ENCODE measurements at places on chromosomes 2 and 18.
A peak's percentile ranks its signal among the peaks of the same experiment; 100 is the strongest.

DNA sequence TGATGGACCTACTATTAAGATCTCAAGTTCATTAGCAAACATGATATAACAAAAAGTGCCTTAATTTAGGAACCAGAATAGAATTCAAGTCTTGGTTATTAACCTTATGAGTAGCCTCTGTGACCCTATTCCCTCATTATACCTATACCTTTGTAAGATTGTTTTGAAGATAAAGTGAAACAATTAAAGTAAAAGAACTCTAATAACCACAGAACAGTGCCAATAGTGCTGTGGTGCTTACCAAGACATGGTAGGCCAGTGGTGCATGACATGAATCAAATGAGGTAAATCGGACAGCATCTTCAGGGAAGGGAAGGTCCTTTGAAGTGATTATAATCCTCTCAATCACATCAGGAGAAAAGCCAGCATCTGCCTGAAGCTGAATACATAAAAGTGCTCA, 36.4 kb downstream of the METTL4 start:
- DNase-seq: no peak

GRCh38 chr2:231039821-231040364, 2.6 kb downstream of the C2orf72 start:
- no peak for DNase-seq

DNA sequence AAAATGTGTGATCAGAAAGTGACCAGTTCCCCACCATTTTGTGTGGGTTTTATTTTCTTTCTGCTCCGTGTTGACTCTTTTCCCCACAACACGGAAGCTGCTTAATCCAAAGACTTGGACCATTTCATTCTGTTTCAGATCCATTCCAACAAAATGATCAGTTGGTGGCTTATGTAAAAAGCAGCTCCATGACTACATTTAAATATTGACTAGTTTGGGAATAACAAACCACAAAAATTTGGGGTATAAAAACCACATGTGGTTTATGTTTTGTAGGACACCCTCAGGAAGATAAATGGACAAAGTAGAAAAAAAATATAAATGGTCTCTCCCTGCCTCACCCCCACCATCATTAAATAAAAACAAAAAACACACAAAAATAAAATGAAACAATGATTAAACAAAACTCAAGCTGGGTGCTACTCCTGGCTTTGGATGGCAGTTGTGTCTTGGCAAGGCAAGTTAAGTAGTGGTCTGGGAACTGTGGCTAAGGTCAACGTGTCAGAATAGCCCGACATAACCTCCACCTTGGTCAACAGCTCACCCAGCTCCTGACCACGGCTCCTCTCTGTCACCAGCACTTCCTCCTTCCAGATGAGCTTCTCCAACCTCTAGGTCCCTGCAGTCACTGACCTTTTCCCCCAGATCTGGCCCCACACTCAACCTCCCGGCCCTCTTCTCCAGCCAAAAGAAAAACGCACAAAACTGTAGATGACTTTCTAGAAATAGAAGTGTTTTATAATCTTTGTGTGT, 12.8 kb upstream of the WIPF1 start:
- DNase-seq: peak; percentile 47

GRCh38 chr18:3447068-3447894, 2.7 kb upstream of the TGIF1 start:
- peak; percentile 36 for DNase-seq

DNA sequence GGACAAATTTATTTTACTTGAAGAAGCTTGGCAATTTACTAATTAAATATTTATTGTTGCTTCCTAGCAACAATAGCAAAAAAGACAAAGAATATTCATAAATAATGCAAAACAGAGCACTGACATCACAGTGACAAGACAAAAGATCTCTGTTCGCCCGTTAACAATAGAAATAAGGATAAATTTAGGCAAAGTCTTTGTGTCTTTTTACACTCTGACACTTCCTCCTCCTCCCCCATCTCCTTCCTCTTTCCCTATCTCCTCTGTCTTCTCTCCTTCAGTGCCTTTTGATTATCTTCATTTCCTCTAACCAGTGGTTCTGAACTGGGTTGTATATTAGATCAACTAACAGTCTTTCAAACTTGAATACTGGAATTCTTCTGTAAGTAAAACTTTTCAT, 808.4 kb downstream of the ERBB4 start:
- no peak for DNase-seq

GRCh38 chr2:108858894-108859293, 72.3 kb downstream of the CCDC138 start:
- no peak for DNase-seq

DNA sequence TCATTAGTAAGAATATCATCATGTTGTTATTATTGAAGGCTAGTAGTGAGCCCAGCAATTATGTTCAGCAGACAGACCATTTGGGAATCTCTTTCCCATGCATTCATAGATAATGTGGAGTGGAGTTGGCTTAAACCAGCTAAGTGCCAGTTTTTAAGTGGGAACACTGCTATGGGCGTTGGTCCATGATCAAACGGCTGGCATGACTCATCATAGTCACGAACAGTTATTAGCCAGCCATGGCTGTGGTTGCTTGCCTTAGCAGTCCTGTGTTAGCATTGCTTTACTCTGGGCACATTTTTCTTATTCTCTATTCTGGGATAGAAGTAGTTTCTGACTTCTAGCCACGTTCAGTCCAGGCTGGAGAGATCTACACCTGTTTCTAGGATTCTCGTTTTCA, 17.7 kb downstream of the EIF4E2 start:
- peak; percentile 93 for DNase-seq

- DNase-seq: peak; percentile 27
Measured at GRCh38 chr2:172021955-172022354, 22.2 kb downstream of the METAP1D start.

GRCh38 chr2:9644021-9644420, 13.2 kb upstream of the YWHAQ start:
- no peak for DNase-seq

DNA sequence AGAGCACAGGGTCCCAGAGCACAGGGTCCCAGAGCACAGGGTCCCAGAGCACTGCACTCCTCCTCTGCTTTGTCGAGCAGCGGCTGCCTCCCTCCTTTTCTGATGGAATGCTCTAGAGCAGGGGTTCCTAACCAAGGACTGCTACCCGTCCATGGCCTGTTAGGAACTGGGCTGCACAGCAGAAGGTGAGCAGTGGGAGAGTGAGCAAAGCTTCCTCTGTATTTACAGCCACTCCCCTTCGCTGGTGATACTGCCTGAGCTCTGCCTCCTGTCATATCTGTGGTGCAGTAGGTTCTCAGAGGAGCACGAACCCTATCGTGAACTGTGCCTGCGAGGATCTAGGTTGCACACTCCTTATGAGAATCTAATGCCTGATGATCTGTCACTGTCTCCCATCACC, 33.1 kb upstream of the ADNP2 start:
- DNase-seq: no peak

GRCh38 chr2:58976375-58977071, 735.4 kb upstream of the FANCL start:
- DNase-seq: no peak

DNA sequence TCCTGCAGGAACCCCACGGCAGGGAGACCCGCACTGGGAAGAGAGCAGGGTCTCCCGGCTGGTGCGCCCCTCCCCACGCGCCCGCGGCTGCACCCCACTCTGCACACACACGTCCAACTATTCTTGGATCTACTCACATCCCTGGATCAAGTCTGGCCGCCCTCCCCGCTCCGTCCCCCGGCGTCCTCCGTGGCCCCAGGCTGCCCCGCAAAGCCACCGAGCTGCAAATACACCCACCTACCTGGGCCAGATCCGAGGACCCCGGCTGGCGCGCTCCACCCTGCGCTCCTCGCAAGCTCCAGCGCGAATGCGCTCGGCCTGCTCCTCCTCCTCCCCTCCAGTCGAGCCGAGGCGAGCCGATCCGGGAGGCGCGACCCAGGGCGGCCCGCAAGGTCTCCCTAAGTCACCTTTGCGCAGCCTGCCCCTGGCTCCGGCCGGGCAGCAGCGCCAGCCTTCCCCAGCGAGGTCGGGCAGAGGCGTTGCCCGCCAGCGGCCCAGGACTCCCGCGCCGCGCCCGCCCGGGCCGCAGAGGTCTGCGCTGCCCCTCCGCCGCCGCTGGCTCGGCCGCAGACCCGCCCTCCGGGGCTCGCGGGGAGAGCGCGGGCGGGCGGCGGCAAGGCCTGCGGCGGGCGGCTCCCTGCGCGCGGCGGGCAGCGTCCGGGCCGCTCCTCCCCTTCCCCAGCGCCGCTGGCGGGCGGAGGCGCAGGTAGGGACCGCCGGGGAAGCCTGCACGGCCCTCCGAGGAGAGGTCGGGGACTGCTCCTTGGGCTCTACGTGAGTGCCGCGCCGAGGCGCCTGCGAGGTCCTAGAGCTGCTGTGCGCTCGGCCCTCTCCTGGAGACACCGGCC, 126.0 kb downstream of the OSBPL1A start:
- peak; percentile 84 for DNase-seq

DNA sequence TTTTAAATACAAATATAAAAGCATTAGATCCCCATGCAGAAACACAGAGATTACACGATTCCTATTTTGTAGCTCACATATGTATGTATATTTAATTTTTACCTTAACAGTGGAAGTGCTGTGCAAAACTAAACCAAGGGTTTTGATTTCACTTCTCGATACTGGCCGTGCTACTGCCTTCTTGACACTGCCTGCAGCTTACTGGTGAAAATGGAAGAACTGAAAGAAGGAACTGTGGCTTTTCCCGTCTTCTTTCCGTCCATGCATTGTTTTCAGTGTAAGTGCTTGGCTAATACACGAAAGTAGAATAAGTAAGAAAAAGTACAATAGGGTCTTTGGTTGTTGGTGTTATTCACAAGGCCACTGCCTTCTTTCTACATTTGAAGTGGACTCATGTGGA, 129.5 kb downstream of the NDUFA10 start:
- DNase-seq: no peak

GRCh38 chr2:78992451-78992806, 33.1 kb upstream of the REG3G start:
- peak; percentile 30 for DNase-seq

- DNase-seq: no peak
Measured at GRCh38 chr2:40037303-40037702, 258.2 kb upstream of the THUMPD2 start.

- DNase-seq: no peak
Measured at GRCh38 chr2:45272549-45273265, 263.5 kb upstream of the SIX2 start.

DNA sequence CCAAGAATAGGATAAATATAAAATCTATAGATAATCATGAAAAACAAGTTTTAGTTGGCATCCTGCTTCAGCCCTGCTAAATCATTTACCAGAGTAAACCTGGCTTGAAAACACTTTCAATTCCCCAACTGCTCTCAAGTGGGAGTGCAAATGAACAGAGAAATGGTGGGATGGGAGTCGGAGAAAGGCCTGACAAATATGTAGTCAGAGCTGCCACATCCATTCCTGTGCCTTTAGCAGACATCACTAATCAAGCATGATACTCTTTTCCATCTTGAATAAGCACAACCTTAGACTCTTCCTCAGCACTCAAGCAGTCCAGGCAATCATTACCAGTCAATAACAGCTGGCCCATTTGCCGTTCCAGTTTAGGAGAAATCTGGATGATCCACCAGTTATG, 101.3 kb downstream of the ANKRD44 start:
- DNase-seq: no peak

GRCh38 chr2:14577843-14578242, 54.7 kb upstream of the LRATD1 start:
- no peak for DNase-seq

DNA sequence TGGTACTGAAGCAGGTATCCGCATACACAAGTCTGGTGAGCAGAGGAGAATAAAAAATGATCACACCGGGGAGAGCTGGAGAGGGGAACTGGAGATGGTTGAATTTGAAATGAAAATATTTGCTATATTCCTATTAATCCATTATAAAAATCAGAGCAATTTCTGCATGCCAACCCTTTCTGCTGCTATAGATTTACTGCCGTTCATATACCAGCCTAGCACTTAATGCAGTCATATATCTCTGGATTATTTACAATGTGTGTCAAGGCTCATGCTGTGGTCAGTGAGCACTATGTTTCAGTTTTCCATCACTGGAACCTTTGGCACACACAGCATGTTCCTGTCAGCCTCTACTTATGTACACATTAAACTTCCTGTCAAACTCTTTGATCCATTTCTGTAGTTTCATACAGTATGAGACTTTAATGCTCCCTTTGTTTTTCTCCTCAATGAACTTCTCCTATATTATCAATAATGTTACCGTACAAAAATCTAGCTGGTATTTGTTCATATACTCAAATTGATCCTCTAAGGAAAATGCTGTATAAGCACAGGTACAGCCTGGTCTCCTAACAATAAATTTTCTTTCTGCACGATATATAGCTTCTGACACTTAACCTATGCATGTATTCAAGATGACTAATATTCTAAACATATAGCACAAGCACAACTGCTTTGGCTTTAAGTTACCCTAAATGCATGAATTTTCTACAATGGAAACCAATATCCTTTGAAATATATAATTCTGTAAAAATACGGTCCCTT, 36.7 kb downstream of the FANCL start:
- DNase-seq: no peak

DNA sequence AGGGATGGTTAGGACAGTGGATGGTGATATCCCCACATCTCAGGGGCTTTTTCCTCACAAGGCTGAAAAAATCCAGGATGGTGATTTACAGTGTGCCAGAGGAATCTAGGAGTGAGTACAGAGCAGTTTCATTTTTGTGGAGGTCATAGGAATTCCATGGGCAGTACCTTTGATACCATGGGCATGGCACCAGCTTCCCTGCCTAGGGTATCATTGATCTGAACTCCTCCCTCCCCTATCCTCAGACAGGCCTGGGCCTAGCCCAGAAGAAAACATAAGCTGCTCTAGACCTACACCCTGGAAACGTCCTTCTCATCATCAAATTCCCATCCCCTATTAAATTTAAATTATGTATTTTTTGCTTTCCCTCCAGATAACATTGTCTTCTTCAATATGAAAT, 136.3 kb upstream of the KLHL29 start:
- no peak for DNase-seq

DNA sequence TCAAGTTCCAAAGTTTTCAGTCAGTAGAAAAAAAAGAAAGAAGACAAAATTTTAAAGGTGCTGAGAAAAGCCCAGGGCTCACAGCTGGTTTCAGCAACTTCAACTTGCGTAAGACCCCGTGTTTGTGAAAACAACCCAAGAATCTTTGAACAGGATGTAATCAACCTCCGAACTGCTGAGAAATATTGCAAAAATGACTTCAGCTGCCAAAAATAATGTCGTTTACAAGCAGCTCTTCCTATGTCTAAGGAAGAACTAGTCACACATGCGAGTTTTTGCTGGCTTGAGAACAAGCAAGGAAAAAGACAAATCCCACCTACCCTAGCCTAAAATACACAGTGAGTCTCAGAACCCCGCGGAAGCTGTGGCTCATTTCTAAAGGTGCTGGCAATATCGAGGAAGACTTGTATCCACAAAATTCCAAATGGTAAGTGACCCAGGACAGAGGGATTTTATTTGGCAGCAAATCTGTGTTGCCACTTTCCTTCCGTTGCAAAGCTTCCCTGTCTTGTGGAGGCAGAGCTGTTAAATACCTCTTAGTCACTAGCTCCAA, 59.8 kb upstream of the SLC8A1 start:
- peak; percentile 73 for DNase-seq

DNA sequence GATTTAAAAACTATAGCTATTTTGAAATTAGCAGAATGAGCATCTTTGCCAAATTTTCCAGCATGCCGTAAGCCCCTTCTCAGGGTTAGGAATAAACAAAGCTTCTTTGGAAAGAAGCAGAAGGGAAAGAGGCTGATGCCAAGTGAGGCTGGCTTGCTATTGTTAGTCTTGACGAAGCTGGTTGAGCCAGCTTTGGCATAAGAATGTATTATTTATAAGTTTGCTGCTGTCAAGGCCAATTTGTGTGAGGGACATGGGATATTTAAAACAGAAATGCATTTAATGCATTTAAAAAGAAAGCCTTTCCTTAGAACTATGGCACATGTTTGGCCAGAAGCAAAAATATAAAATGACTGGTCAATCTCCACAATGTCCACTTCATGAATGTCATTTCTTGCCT, 52.5 kb upstream of the TTN start:
- DNase-seq: no peak

- DNase-seq: no peak
Measured at GRCh38 chr2:37549598-37549997, 121.8 kb downstream of the CDC42EP3 start.

Data from AG20443 (cell line).